Activated T-helper 1 cell treated with anti-CD3 and anti-CD28 coated beads, Interleukin-12 subunit alpha, Interleukin-12 subunit beta, Interleukin-2, Interleukin-4 antibody, amounts not matched to agents 30 ng/mL and 10 ng/mL and 1 ng/mL, durations not matched to agents 14 hours and 24 hours and 36 hours (primary cell): ENCODE measurements at places on chromosomes 11 and 22. TPM values are rescaled to one million over a fixed set of nuclear protein-coding genes. Genes with fewer than 3 reads are reported as not detected.

DNA sequence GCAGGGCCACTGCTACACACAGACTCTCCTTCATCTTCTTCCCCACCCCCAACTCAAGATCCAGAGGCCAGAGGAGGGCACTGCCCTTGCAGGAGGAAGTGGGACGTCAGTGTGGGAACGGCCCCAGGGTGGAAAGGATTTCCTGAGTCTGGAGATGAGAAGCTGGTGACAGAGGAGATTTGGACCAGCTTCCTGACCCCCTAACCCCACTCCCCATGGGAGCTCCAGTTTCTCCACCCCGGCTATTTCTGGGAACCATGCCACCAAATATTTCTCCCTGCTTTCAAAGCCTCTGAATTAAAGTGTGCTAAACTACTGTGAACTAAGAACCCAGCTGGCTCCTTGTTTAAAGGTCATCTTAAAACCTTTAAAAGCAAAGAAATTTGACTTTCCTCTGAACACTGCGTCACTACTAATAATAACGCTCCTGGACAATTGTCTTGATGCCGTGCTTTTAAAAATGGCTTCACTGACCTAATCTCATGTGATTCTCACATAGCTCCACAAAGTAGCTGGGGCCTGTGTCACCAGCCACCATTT, 46.6 kb downstream of the CWC15 start:
- H3K27me3 ChIP-seq = peaks cover 2% of the 10 kb centered on the region
- DNase-seq = no peak
- H3K4me3 ChIP-seq = no peak overlapping the region
- no peak overlapping the region for H3K27ac ChIP-seq

OR6T1 gene
- not detected in 2 replicates for total RNA-seq

APOL5 gene
- not detected in 2 replicates for total RNA-seq

GRCh38 chr11:73185680-73186293, 32.3 kb upstream of the P2RY2 start:
- no peaks in the 10 kb centered on the region for H3K36me3 ChIP-seq
- no peak overlapping the region for H3K27ac ChIP-seq
- peaks cover 13% of the 10 kb centered on the region for H3K4me1 ChIP-seq
- no peak for DNase-seq

DNA sequence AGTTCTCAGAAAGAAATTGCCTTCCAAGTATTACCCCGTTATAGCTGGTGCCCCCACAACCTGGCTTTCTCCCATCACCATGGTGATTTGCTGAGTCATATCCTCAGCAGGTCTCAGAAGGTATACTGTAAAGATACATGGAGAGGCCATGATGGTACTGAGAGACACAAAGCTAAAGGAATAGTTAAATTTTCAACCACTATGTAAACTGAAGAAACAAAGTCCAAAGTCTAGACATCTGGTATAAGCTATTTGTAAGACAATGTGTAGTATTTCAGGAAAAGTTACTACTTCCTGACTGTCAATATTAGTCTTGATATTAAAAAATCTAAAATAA, 377.1 kb downstream of the DCDC1 start:
- no peak overlapping the region for H3K4me3 ChIP-seq
- no peak overlapping the region for H3K27ac ChIP-seq
- no peak for DNase-seq
- H3K4me1 ChIP-seq = no peaks in the 10 kb centered on the region
- no peaks in the 10 kb centered on the region for H3K36me3 ChIP-seq
- no peaks in the 10 kb centered on the region for H3K27me3 ChIP-seq

GSTT4 gene
- total RNA-seq = not detected in 2 replicates

GRCh38 chr11:93747122-93747521, 5.7 kb downstream of the C11orf54 start:
- no peaks in the 10 kb centered on the region for H3K27me3 ChIP-seq
- no peak overlapping the region for H3K4me3 ChIP-seq
- no peak for DNase-seq
- H3K27ac ChIP-seq = no peak overlapping the region
- H3K4me1 ChIP-seq = peaks cover 16% of the 10 kb centered on the region

GRCh38 chr11:115146425-115146824, 357.8 kb downstream of the CADM1 start:
- no peak for DNase-seq
- H3K4me1 ChIP-seq = no peaks in the 10 kb centered on the region
- H3K4me3 ChIP-seq = no peak overlapping the region
- H3K36me3 ChIP-seq = peaks cover 2% of the 10 kb centered on the region
